ENCODE measurements at places on chromosomes 1 and 21.

DNA sequence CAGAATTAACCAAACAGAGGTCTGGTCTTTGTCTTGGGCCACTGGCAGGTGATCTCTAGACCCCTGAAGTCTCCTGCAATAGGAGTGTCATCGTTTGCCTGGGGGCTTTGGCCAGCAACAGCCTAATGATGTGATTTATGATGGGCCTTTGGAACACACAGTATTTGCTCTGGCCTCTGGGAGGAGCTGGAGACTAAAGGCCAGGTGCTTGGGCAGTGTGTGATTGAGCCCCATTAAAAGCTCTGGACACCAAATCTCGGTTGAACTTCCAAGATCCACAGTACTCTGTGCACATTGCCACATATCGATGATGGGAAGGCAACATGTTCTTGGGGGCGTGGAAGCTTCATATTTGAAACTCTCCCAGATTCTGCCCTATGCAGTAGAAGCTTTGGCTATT, 32.0 kb upstream of the TLR5 start:
- DNase-seq: no peak

DNA sequence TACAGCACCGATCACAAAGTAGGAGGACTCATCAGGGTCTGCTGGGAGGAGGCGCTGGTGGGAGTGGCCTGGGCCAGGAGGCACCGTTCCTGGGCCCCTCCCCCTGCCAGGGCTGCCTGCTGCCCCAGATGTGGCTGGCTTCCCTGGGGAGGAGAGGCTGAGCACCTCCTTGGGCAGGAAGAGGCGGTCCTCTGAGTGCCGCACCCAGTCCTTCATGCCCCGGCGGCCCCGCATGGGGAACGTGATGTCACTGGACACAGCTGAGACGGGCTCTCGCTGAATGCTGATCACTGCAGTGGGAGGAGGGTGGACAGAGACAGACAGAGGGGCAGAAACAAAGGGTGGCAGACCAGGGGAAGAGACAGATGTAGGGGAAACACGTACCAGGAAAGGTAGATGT, 24.8 kb downstream of the ADGRB2 start:
- no peak for DNase-seq

DNA sequence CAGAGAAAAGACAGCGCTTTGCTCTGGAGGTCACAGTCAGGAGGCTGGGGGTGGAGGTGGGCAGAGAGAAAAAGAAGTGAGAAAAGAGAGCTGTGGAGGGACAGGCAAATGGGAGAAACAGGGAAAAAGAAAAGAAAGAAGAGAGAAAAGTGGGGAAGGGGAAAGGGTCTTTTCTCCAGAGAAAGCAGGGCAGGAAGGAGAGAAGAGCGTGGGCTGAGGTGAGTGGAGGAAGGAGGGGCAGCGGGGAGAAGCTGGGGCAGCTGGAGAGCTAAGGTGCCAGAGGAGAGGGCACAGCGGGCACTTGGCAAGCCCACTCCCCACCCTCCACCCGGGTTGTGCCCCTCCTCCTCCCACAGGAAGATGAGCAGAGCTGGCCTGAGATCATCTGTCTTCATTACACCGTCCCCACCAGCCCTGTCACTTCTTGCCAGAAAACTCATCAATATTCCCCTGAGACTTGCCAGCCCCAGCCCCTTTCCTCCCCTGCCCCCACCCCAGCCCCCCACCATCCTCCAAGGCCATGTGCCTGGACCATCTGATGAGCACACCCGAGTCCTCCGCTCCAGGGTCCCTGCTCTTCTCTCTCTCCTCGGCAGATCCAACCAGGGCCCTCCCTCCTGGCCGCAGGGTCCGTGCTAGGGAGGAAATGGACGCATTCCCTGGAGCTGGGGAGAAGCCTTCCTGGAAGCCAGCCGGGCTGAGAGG, 17.0 kb upstream of the BLACAT1 start:
- DNase-seq: no peak

DNA sequence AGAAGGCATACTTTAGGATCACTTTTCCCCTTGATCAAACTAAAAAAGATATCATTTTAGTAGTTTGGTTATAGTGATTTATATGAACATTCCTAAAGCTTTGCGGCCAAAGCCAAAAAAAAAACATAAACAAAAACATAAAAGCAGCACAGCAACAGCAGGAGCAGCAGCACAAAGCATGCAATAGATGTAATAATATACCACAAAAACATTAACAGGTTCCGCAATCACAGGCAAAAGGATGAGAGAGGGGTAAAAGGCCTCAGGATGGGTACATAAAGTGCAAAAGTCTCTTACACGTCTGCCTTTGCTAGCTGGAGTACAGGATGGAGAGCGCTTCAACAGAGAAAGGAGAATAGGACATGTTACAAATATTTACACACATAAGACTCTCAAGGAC, 119.0 kb downstream of the COQ8A start:
- no peak for DNase-seq

GRCh38 chr1:66728021-66728420, 24.2 kb upstream of the DYNLT5 start:
- no peak for DNase-seq

- DNase-seq: no peak
These were observed 40.9 kb downstream of the MTARC1 start for GRCh38 chr1:220827445-220828178.

DNA sequence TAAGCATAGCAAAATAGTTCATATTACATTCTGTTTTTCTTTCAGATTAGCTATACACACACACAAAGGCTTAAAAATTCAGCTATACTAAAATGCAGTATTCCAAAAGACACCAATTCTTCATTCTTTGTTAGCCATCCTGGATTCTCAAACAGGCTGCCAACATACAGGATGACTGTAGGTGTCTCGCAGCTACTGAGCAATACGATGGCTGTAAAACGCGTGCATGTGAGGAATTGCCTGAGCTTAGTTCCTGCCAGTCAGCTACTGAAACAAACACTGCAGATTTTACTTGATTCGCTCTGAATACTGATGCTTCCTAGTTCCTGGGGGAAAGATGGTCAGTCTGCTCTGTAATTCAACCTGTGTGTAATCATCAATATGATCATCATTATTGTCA, 24.7 kb upstream of the HMGN1 start:
- peak; percentile 54 for DNase-seq

GRCh38 chr1:91653183-91653582, 152.5 kb downstream of the CDC7 start:
- DNase-seq: no peak

- no peak for DNase-seq
These were observed 11.0 kb upstream of the WNT4 start for GRCh38 chr1:22153660-22154437.

GRCh38 chr21:33578959-33579542, 9.4 kb downstream of the DONSON start:
- no peak for DNase-seq

GRCh38 chr1:15262003-15262377, 15.0 kb downstream of the FHAD1 start:
- no peak for DNase-seq

GRCh38 chr1:3119725-3120124, 50.7 kb downstream of the PRDM16 start:
- no peak for DNase-seq

DNA sequence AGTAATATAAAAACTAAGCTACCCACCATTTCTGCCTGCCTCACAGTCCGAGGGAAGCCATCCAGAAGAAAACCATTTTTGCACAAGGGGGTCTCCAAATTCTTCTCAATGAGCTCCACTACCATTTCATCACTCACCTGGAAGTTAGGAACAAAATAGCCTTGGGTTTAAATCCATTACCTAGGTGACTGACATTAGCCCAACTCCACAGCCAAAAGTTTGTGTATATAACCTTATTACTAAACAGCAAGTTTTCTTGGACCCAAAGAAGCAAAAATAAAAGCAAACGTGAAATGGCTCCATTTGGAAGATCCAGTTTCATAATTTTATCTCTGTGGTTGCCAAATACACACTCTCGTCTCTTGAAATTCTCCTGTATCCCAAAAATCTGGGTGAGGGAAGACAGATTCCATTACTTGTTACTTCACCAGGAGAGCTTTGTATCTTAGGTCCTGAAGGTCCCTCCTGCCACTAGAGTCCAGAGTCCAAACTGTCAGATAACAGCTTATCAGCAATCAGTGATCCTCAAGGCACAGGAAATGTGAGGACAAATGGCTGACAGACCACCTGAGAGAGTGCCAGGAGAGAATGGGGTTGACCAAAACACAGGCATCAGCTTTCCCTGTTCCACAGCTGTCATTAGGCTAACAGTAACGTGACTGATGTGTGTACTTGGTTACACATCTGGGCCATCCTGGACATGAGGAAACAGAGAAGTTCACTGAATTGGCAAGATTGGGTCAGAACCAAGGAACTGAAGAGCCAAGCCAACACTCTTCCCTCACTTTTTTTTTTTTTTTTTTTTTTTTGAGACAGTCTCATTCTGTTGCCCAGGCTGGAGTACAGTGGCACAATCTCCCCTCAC, 14.9 kb downstream of the AK2 start:
- DNase-seq: no peak

DNA sequence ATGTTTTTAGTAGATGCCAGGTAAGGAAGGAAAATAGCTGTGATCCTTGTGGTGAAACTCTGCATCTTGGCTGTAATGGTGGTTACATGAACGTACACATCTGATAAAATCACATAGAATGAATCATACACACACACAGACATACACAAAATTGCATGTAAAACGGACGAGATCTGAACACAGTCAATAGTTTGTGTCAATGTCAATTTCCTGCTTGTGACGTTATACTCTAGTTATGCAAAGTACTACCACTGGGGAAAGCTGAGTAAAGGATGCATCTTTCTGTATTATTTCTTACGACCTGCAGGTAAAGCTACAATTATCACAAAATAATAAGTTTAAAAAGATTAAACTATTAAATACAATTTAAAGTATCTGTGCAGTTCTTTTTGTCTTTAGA, 493.7 kb upstream of the ZP4 start:
- no peak for DNase-seq

DNA sequence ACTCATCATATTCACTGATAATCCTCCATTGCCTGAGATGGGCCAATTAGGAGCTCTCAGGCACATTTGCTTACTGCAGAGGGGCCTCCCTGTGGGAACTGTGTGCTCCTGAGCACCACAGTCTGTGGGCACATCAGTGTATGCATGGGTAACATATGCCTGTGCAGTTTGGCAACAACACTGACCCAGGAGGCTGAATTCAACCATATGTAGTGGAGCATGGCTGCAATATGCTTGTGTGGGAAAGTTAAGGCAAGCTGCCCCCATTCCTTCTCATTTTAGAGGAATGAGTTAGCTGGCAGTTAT, 11.8 kb upstream of the FMOD start:
- no peak for DNase-seq

DNA sequence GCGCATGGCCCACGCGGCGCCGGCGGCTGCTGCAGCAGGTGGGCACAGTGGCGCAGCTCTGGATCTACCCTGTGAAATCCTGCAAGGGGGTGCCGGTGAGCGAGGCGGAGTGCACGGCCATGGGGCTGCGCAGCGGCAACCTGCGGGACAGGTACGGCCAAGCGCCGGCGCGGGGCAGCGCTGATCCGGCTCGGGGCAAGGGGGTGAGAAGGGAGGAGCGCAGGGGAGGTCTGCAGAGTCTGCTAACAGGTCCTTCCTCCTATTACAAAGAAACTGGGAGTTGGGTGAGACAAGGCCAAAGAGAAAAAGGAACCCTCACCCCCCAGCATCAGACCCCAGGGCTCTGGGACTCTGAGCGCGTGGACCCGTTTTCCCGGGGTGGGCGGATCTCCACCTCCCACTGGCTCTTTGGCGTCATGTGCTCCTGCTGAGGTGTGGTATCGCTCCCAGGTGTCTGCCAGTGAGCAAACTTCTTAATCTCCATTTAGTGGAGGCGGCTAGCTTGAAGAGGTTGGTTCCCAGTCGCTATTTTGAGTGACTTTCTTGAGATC, 431 bp downstream of the MTARC1 start:
- DNase-seq: no peak

DNA sequence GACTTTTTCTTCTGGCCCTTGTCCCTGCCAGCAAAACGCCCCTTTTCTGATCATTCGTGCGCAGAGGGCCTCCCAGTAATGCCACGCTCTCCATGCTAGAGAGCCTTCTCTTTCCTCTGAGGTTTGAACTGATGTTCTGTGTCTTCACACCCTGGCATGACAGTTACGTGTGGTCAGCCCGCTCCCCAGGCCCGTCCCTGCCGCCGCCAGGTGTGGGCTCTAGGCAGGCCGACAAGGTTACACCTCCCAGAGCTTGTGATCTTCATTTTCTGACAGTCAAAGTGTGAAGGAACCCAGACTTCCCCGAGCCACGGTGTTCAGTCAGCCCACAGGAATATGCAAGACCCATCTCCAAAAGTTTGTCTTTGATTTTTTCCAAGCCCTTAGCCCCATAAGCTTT, 265.6 kb downstream of the TM2D1 start:
- DNase-seq: no peak

- DNase-seq: no peak
These were observed 2.6 kb downstream of the COL16A1 start for GRCh38 chr1:31701091-31701736.

- DNase-seq: no peak
These were observed 38.0 kb downstream of the SAMD13 start for GRCh38 chr1:84339503-84339902.

DNA sequence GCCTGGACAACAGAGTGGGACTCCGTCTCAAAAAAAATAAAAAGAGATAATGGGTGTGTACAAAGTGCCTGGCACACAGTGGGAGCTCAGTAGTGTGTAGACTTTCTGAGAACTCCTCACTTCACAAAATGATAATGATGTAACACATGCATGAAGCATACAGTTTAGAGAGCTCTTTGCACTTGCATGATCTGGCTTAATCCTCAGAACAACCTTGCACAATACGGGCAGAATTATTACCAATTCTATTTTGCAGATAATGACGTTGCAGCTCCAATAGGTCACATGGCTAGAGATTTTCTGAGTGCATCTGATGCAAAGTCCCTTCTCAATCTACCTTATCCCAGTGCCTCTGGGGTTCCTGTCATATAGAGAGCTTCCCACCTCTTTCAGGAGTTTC, 71.4 kb downstream of the CD247 start:
- no peak for DNase-seq

DNA sequence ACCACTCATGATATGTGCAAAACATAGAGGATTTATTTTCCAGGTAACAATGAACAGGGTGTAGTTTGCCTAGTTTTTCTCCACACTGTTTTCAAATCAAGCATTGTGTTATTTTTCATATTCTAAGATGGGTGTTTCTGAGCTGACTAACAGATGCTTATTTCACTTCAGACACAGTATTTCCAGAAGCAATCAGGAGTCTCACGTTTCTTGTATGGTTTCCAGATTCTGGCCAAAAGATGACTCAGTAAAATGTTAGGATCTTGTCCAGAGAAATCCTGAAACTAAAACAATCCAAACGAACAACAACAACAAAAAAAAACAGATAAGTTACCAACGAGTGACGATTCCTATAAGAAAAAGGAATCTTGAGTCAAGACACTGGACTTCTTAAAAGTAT, 5.3 kb downstream of the UTS2 start:
- DNase-seq: no peak

All from D341Med (cell line).